ENCODE measurements at places on chromosomes 13 and 19. TPM values are rescaled to one million over a fixed set of nuclear protein-coding genes. Genes with fewer than 3 reads are reported as not detected.

DNA sequence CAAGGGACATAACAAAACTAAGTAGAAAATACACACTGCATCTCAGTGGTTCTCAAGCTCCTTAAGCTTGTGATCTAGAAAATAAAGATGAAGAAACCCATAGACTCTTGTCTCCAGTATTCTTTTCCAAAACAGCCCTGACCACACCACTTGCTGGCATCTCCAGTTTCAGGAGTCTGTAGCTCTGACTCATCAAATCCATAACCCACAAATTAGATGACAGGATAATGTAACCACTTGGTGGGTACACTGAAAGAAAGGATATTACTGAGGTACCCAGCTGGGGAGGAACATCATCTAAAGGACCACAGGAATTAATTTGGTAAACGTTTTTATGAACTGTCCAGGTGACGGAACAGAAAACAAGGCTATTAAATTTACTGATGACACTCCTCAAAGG lies 214.7 kb downstream of the VWA8 start:
- H3K27ac ChIP-seq, result no peak overlapping the region
- H3K4me3 ChIP-seq, result no peak overlapping the region
- peaks cover 2% of the 10 kb centered on the region for H3K36me3 ChIP-seq
- H3K27me3 ChIP-seq, result no peaks in the 10 kb centered on the region

DNA sequence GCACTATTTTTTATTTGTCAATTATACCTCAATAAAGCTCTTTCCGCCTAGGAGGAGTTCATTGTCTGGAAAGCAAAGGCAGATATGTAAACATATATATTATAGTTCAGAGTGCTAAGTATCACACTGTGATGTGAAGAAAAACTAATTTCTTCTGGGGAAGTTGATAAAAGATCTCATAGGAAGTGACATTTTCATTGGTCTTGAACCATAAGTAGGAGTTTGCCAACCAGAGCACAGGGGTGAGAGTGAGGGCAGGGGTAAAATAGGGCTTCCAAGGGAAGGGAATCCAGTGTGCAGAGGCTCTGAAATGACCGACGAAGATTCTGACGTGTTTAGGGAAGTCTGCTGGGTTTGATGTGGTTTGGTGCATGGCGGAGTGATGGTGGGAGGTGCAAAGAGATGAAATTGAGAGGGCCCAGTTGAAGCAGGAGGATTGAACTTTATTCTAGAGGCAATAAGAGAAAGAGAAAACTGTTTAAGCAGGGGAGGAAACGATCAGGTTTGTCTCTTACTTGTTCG lies 780 bp upstream of the GTF2F2 start:
- peak overlapping the region; percentile 90 for H3K4me3 ChIP-seq
- no peaks in the 10 kb centered on the region for H3K27me3 ChIP-seq
- no peaks in the 10 kb centered on the region for H3K36me3 ChIP-seq

DNA sequence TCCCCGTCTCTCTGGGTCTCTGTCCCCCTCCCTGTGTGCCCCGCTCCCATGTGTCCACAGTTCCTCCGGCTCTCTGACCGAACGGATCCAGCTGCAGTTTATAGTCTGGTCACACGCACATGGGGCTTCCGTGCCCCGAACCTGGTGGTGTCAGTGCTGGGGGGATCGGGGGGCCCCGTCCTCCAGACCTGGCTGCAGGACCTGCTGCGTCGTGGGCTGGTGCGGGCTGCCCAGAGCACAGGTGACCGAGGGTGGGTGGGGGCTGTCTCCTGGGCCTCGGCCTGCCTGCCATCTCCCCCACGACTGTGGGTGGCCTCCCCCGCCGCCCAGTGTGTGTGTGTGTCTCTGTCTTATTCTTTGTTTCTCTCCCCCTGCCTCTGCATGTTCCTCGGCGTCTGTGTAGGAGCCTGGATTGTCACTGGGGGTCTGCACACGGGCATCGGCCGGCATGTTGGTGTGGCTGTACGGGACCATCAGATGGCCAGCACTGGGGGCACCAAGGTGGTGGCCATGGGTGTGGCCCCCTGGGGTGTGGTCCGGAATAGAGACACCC lies 10.3 kb downstream of the TRPM4 start:
- H3K4me3 ChIP-seq, result no peak overlapping the region
- H3K27me3 ChIP-seq, result no peaks in the 10 kb centered on the region
- no peaks in the 10 kb centered on the region for H3K36me3 ChIP-seq

DNA sequence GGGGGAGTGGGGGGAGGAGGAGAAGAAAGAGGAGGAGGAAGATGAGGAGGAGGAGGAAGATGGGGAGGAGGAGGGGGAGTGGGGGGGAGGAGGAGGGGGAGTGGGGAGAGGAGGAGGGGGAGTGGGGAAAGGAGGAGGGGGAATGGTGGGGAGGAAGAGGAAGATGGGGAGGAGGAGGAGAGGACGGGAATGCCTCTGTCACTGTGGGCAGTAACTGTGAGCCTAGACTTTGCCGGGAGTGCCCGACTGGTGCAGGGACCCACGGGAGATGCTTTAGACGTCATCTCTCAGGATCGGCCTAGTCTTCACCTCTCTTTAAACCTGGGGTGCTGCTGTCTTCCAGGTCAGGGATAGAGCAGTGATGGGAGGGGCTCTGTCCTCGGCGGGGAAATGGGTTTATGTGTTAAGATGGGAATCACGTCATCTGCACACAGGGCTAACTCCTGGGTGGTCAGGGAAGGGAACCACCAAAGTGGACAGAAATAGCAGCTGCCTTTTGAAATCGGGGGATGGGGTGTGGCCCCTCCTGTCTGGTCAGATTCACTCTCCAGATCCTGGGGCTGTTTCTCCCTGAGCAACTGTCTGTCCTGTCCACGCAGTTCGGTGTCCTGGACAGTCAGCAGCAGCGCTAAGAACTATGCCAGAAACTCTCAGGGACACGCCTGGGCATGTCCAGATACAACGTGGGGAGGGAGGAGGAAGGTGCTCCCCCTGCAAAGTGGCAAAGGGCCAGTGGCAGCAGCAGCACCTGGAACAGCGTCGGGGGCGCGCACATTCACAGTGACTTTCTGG lies 26.9 kb downstream of the GAS6 start:
- no peaks in the 10 kb centered on the region for H3K27me3 ChIP-seq
- DNase-seq, result no peak
- no peaks in the 10 kb centered on the region for H3K36me3 ChIP-seq
- H3K4me1 ChIP-seq, result peaks cover 20% of the 10 kb centered on the region
- no peak overlapping the region for H3K27ac ChIP-seq

DNA sequence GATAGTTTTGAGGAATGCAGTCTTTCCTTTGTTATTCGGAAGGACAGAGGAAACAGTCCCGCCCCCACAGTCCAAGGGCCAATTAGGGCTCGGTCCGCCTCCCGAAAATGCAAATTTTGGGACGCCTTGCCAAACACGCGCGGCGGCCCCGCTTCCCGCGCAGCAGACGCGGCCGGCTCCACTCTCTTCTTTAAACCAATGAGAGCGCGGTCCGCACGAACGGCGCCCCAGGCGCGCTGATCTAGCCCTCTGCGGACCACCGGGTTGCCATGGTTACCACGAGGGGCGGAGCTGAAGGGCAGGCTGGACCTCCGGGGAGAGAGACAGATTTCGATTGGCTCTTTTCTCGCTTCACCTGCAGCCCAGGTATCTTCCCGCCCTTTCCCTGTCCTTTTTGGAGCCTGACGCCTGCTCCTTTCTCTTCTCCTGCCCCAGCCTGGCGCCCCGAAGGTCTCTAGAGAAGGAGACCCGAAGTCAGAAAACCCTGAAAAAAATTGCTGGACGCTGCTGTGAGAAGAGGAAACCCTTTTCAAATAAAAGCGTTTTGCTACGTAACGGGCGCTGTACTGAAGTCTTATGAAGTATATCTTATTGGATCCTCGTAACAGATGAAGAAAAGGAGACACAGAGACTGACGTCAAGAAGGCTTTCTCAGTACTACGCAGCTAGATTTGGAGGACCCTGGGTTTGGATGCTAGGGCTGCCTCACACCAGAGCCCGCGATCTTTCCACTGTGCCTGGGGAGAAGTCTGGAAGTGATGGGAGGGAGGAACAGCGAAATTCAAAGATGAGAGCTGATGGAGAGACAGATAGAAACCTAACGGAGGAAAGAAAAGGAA lies 2.0 kb downstream of the PTH2 start:
- H3K4me1 ChIP-seq, result peaks cover 36% of the 10 kb centered on the region
- H3K27me3 ChIP-seq, result peaks cover 62% of the 10 kb centered on the region
- H3K36me3 ChIP-seq, result no peaks in the 10 kb centered on the region

DNA sequence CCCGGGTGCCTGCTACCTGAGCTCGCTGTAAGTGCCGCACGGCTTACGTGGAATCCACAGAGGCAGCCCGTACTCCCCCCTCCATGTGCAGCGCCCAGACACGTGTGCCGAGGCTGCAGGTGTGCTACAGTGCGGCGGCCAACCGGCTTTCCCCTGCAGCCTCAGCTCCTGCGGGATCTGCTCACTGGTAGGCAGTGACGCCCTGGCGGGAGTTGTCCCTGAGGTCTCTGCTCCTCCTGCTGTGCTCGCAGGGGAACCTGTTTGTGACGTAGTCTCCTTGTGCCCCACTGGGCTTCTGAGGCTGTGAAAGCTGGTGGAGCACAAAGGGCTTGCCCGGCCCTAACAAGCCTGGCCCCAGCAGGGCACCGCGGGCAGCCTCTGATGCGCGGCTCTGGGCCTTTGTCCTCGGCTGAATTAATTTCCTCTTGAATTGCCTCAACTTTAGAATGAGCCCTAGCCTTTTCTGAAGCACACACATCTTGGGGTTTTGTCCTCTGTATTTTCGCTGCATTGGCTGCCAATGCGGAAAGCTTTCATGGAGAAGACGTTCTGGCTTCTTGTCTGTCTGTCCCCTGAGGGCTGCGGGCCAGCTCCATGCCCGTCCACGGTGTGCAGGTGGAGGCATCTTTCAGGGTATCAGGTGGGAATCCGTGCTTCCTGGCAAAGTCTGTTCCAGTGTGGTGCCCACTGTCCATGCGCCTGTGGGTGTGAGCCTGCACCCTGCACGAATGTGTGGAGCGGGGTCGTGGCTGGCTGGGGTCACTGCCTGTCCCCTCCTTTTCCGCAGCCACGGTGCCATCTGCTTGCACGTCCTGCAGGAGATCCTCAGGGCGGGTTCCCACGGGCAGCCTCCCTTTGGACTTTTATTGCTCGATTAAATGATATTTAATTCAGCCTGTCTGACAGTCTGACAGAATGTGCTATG lies 77.3 kb upstream of the MCF2L start:
- H3K4me3 ChIP-seq, result no peak overlapping the region
- H3K4me1 ChIP-seq, result peaks cover 23% of the 10 kb centered on the region
- no peaks in the 10 kb centered on the region for H3K36me3 ChIP-seq
- H3K27ac ChIP-seq, result no peak overlapping the region
- DNase-seq, result no peak

LGALS4 gene
- total RNA-seq, result 4.8 TPM

TMEM38A gene
- total RNA-seq, result 0.29 TPM

DENND1C gene
- 188 TPM for total RNA-seq

LILRA2 gene
- 1.4 TPM for total RNA-seq

All from natural killer cell (primary cell).